T-helper 1 cell treated with Interleukin-12 subunit alpha and Interleukin-12 subunit beta and Interleukin-4 antibody, amounts not matched to agents 30 ng/mL and 1 ng/mL, for 36 hours (primary cell): ENCODE measurements at places on chromosomes 5 and 9. TPM values are rescaled to one million over a fixed set of nuclear protein-coding genes. Genes with fewer than 3 reads are reported as not detected.

Gene OR1Q1
- total RNA-seq, result not detected in 2 replicates

Gene ARID3C
- total RNA-seq, result 0.49 TPM in 1 of 2 replicates, not detected in the other

Gene HMMR
- 30.7 and 32.8 TPM in 2 replicates for total RNA-seq

Gene NPDC1
- total RNA-seq, result 56.7 and 57.3 TPM in 2 replicates

Gene GRM6
- not detected in 2 replicates for total RNA-seq

Gene MLANA
- not detected in 2 replicates for total RNA-seq

Gene EIF4E1B
- total RNA-seq, result not detected in 2 replicates

Gene CORO2A
- total RNA-seq, result 3.8 and 3.9 TPM in 2 replicates

Gene IL5
- total RNA-seq, result 0.34 and 0.39 TPM in 2 replicates

Gene OTP
- not detected in 2 replicates for total RNA-seq

Gene ACTBL2
- not detected in 2 replicates for total RNA-seq

Gene C8G
- total RNA-seq, result 3.1 and 4.2 TPM in 2 replicates

Gene TXNDC8
- total RNA-seq, result not detected in 2 replicates
